ENCODE measurements at places on chromosomes 5 and 9. TPM values are rescaled to one million over a fixed set of nuclear protein-coding genes. Genes with fewer than 3 reads are reported as not detected.

DNA sequence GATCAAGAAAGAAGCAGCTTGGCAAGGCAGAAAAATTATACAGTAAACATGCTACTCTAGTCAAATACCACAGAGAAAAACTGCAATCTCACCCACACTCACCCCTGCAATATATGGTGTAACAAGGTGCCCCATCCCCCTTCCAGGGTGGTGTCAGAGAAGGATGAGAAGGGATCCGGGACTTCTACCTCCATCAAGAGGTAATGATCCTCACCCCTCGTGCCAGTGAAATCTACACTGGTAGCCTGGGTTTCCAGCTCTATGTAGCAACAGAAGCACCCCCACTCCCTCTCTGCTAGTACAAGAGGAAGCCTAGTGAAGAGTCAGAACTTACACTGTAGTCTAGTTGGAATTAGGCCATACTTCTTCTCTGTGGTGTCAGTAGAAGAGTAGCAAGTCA lies 18.9 kb downstream of the SLCO4C1 start:
- DNase-seq = no peak

DNA sequence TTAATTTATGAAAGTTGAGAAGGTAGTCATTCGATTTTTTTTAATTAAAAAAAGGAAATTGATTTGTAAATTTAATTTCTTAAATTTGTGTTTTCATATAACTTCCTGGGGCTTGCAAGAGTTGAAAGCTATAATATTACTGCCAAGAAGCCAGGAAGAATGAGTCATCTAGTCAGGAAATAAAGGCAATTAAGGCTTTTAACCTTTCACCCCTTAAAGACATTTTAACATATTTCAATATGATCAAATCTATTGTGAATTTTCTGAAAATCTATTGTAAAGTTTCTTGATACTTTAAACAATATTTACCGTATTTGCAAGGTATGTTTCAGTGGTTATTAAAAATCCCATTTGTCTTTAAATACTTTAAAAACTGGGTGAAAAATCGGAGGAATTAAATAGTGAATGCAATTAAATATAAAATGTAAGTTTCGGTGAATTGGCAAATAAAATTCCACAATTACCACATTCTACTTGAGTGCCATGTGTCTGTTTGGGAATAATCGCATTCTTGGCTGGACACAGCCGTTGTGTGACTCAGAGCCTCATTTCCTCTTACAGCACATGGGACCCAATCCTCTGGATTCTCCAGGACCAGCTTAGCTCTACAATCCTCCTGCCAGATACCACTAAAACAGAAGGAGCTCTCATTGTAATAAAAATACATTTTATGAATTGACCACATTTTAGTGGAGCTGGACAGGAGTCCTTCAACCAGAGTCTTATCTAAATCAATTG lies 310.7 kb downstream of the HCN1 start:
- peak; percentile 61 for DNase-seq

DNA sequence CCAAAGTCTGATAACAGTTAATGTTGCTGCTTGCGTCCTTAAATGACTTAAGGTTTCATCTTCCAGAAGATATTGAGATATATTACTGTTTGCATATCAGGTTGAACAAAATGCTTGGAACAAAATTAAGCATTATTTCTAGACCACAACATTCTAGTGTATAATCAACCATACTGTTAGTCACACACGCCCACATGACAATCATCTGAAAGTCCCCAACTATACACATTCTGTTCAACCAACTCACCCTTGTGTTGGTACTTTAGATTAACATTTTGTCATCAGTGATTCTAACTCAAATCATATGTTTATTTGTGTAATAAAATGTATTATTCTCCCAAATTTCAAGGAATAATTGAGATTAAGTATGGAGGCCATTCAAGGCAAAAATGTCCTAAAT lies 47.3 kb downstream of the LURAP1L start:
- DNase-seq = no peak

The THBS4 gene
- total RNA-seq = not detected

GRCh38 chr5:55675119-55675518 lies 37.0 kb downstream of the SLC38A9 start:
- DNase-seq = no peak

The HAND1 gene
- 0.07 TPM for total RNA-seq

The MYMK gene
- total RNA-seq = not detected

The PPP3R2 gene
- not detected for total RNA-seq

GRCh38 chr9:94553029-94553938 lies 1.6 kb upstream of the PCAT7 start:
- DNase-seq = no peak

DNA sequence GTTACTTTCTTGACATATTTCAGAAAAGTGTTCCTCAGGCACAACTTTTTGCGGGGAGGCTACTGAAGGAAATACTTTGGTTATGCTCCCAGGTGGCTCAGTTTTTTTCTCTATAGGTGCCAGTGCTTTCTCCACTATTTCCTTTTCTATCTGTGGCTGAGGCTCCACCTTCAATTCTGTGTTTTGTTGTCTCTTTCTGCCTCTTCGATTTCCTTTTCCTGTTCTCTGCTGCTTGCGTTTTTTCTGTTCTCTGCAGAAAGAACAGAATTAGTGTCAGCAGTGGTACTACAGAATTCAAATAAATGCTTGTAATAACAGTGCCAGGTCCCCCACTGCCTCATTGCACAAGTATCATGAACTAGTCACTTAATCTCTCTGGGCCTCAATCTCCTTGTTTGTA lies 7.0 kb downstream of the HEMGN start:
- no peak for DNase-seq

- DNase-seq = no peak
These were observed 75.5 kb downstream of the CSNK1A1 start for GRCh38 chr5:149475777-149476176.

DNA sequence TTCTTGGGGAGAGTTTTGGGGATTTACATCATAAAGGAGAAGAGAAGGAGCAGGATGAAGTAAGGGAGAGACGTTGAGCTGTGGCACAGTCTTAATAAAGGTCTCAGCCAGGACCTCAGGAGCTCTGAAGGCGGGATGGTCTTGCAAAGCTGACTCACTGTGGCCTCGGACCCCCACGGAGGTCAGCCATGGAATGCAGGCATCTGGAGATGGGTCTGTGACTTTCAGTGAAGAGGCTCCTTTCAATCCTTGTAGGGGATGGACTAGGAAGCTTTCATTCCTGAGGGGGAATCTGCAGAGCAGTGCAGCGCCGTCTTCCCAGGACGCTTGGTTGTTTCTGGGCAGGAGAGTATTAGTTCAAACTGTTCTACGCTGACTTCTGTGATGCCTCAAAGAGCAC lies 65.7 kb upstream of the BASP1 start:
- DNase-seq = no peak

The PCDHGA12 gene
- 8.7 TPM for total RNA-seq

The ARSI gene
- total RNA-seq = not detected

DNA sequence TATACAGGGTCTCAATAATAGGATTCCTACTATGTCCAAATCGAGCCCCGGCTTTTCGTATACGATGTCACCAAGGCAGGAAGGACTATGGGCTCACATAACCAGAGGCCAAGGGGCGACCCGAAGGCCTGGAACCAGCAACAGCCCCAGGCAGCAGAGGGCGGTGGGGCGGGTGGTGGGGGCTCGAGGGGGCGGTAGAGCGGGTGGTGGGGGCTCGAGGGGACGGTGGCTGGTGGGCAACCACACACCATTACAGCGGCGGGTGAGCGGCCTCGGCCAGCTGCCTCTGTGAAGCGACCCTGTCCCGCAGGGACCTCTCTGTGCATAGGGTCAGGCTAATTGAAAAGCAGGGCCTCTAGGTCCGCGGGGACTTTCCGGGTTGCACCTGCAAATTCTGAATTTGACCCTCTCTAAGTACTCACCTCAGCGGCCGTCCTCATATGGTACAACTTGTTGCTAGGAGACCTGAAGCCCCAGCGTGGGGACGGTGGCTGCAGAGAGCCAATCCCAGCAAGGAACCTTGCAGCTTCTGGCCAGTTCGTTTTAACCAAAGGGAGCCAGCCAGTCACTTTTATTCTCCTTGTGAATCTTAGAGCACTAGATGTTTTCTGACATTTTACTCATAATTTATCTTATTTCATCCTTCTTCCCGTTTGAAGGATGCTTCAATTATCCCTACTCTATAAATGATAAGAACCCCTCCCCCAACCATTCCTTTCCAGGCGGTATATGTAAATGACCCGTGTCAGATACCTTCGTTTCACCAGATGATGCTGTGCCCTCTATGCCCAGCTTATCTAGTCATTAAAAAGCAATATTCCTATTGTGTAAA lies at the start of gene NME5:
TSS of gene NME5 (minus strand) at position 480 of the 832 bp plus-strand sequence. CDS start 648 bp downstream, outside the sequence.
- peak; percentile 22 for DNase-seq

The PDLIM4 gene
- total RNA-seq = 77.6 TPM

DNA sequence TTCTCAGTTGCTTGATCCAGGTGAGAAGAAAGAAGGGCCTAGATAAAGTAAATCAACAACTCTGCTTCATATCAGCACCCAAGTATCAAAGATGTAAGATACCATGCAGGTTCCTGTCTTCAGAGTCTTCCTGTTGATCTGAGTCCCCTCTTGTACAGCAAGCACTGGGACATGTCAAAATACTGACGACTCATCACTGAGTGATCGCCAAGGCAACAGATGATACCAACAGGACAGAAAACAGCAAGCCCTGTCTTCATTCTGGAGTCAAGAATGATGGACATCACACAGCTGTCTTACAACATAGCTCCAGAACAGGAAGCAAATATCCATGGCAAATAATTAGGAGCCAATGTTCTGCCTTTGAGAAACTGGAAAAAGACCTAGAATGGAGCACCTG lies 83.7 kb downstream of the TARS1 start:
- DNase-seq = no peak

The QRFP gene
- total RNA-seq = not detected

GRCh38 chr9:137649553-137649952 lies 30.7 kb downstream of the EHMT1 start:
- DNase-seq = no peak

GRCh38 chr5:103393101-103393754 lies 134.7 kb downstream of the MACIR start:
- DNase-seq = no peak

GRCh38 chr9:21890696-21891095 lies 88.3 kb downstream of the MTAP start:
- no peak for DNase-seq

GRCh38 chr5:43232943-43233833 lies 41.2 kb downstream of the NIM1K start:
- DNase-seq = no peak

- DNase-seq = no peak
These were observed 615 bp downstream of the PSMD5 start for GRCh38 chr9:120841930-120842684.

- no peak for DNase-seq
These were observed 29.3 kb upstream of the PDE8B start for GRCh38 chr5:77181173-77181572.

DNA sequence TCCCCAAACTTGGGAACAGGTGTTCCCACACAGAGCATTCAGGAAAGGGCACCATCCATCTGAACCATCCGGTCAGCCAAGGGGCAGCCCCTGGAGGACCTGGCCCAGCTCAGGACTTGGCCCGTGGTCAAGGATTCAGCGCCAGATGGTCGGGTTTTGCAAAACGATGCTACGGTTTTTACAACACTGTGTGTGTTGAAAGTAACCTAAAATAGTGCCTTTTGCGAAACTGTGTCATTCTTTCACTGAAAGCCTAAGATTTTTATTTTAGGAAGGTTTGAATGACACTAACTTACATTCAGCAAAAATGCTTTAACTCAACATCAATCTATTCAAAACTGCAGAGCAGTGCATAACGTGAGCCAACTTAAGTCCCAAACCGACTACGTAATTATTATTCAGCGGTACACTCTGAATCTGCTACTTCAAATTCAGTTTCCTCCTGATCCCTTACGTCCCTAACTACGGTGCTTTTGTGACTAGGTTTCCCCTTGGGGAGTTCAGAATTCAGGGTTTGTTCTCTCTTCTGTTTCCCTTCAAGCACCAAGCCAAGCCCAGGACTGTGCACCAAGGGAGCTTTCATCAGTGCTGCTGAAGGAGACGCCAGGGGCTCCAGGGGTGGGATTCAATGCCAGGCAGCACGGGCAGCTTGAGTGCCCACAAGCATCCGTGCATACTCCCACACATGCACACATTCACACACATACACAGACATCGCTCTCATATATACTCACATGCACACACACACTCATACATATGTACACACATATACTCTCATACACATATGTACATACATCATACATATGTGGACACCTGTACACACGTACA lies 25.8 kb downstream of the LPCAT1 start:
- DNase-seq = no peak

The FAM200C gene
- 1.9 TPM for total RNA-seq

DNA sequence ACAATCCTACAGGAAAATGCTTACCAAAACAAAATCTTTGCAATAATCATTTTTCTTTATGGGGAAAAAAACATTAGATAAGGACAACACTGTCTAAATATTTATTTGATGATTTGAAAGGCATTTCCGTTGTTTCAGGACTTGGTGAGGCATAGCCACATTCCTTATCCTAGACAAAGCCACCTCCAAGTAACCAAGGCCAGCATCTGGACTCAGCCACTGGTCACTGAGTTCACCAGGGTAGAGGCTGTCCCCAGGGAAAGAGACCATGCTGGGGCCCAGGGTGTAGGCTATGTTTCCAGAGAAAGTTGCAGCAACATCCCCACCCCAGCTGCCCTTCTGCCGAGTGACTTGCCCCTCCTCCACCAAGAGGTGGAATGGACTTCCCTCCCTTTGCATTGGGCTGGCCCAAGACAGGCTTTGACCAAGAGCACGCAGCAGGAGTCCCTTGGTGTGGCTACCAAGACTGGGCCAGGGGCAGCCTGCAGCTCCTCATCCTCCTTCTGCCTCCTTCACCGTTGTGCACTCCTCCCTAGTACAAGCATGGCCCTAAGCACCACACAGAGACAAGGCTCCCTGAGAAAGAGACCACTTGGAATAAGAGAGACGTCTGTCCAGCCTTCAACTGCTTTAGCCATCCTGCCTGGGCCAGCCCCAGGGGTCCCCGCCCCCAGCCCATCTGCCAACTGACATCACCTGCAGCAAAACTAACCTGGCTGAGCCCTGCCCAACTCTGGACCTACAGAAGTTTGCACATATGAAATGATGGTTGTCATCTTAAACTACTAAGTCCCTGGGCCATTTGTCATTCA lies 68.1 kb upstream of the SPIN1 start:
- DNase-seq = peak; percentile 19

DNA sequence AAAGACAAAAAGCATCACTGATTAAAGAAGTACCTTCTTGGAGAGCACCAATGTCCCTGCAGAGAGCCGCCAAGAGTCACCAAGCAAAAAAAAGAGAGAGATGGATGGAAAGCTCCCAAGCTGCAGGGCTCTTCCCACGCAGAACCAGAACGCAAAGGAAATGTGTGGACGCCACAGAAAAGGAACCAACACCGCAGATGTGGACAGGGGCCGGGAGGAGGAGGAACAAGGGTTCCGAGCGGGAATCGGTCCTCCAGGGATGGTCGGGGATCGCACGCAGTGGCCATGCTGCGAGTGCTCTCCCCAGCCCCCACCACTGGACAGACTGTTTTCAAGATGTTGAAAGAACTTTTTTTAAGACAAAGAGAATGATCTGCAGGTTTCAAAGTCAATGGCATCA lies 40.2 kb upstream of the ZNF354A start:
- DNase-seq = no peak

The SIT1 gene
- total RNA-seq = not detected

The SLC46A2 gene
- not detected for total RNA-seq

DNA sequence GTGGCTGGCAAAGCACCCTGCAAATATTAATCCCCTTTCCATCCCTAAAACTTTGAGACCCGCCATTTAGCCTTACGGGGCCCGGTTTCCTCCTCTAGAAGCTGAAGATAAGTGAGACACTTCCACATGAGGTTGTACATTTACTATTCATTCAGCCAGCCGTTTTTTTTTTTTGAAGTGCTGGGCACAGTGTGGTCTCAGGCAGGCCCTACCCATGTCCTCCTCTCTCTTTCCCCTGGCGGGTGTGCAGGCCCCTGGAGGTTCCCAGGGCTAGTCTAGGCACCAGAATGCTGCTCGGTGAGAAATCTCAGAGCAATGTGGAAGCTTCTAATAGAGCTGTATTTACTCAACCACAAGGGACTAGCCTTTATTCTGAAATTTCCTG lies 107.4 kb upstream of the LARP1 start:
- no peak for DNase-seq

All from pulmonary artery endothelial cell (primary cell).